Gastrocnemius medialis (tissue), 4 donors: ENCODE measurements at places on chromosomes 5 and 9. TPM values are rescaled to one million over a fixed set of nuclear protein-coding genes. Genes with fewer than 3 reads are reported as not detected.

The C9 gene
- not detected for total RNA-seq

DNA sequence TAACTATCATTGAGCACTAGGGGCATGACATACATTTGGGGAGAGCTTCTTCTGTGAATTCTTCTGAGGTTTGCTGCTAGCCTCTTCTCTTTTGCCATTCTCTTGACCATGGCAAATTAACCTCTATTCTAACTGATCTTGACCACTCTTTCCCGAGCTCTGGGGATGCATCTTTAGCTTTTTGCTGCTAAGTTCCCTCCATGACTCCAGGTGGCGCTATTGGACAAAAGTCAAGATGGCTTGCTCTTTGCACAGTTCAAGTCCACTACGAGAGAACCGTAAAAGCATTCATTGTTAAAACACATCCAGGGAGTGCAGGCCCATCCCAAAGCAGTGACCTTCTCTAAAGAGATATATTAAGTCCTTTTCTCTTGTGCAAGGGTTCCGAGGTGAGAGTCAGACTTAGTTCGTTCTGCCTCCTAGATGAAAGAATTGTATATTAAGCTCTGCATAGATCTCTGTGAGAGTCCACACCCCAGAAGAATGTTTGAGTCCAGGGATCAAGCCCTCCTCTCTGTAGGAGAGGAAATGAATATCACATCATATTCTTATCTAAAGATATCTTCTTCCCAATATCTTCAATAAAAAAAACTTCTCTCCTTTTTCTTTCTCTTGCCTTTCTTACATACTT, 1152.9 kb upstream of the CDH6 start:
- no peak for DNase-seq

- DNase-seq, result no peak
These were observed 11.1 kb upstream of the MLANA start for GRCh38 chr9:5879419-5880181.

GRCh38 chr5:141692919-141693725, 11.1 kb upstream of the ARAP3 start:
- DNase-seq, result no peak

The RGS14 gene
- total RNA-seq, result 7.8 TPM

- no peak for DNase-seq
These were observed 79.2 kb upstream of the ABCA1 start for GRCh38 chr9:105007143-105007542.

The PCDHGA7 gene
- 1.3 TPM for total RNA-seq
